Cortex of kidney (tissue), 1 donor: ENCODE measurements at places on chromosomes 12 and 14.

- DNase-seq = no peak
These were observed 61.3 kb upstream of the RESF1 start for GRCh38 chr12:31897781-31898503.

GRCh38 chr12:44384136-44384535, 492.0 kb downstream of the NELL2 start:
- DNase-seq = no peak

DNA sequence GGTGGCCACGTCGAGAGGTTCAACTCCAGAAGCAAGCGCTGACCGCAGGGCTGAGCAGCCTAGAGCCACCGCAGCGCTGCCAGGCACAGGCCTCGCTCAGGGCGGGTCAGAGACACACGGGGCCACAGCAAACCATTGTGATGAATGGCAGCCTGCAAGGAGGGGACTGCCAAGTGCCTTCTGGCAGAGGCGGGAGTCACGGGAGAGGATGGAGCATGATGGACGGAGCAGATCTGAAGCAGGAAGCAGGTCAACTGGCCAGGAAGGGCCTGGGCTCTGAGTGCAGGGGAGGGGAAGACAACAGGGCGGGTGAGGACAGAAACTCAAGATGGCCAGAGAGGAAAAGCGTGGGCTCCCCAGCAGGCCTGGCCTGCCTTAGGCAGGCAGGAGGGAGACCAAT, 49.8 kb downstream of the CDC42BPB start:
- DNase-seq = no peak

DNA sequence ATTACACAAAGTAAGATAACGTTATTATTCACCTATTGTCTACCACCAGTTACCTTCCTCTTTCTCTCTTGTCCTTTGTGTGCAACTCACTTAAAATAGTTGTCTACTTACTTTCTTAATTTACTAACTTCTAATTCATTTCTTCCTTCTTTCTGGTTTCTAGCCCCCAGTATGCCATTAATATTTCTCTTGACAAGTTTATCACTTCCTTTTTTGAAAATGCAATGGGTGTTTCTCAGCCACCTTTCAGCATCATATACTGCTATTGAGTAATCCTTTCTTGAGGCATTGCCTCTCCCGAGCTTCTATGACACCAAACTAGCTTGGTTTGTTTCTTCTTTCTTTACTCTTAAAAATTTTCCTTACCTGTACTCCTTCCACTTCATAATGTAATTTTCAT, 633.6 kb downstream of the TMTC2 start:
- no peak for DNase-seq

- no peak for DNase-seq
These were observed 493.8 kb downstream of the RPS29 start for GRCh38 chr14:49092345-49092744.

- DNase-seq = no peak
These were observed 9.2 kb downstream of the PCBP2 start for GRCh38 chr12:53461059-53461458.

DNA sequence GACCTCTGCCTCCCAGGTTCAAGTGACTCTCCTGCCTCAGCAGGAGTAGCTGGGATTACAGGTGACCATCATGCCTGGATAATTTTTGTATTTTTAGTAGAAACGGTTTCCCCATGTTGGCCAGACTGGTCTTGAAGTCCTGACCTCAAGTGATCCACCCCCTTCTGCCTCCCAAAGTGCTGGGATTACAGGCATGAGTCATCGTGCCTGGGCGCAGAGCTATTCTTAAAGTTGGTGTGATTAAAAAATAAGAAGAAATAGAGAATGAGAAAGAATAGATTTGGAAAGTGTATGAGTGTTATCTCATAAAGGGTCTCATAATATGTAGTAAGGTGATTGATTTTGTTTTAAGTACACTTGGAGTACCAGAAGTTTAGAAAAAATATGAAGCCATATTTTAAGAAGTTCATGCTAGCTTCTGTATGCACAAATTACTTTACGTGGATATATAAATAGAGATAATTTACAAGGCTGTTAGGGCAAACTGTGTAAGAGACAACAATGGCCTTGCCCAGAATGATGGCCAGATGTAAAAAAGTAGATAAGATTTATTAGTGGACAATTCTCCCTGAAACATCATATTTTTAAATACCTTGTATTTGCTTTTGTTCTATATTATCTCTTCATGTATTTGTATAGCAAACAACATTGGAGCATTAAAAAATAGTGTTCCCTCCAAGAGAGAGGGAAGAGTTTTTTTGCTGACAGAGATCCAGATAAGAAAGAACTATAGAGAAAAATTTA, 1108.5 kb downstream of the SLC16A7 start:
- DNase-seq = no peak

GRCh38 chr12:63822352-63822751, 22.1 kb upstream of the SRGAP1 start:
- DNase-seq = no peak

DNA sequence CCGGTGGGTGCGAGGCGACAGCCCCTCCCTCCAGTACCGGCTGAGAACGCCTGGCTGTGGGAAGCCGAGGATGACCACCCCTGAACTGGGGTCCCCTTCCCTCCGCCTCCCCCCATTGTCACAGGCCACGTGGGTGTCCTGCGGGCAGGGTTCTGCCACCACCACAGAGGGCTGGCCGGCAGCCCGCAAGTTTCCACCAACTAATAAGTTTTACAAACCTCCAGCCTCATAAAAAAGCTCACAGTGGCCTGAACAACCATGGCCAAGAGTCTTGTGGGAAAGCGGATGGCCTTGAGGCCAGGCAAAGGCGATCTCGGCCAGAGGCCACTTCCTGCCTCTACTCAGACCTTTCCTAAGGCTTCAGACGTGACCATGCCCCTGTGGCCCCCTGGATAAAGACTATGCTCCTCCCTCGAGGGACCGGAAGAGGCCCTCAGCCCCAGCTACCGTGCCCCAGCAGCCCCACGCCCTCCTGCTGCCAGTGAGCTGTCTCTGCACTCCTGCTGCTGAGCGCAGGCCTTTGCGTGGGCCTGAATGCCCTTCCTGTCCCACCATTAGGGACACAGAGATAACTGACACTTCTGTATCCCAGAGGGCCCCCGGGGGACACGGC, 46.1 kb upstream of the DLK1 start:
- no peak for DNase-seq

GRCh38 chr12:58026426-58026825, 85.1 kb downstream of the ATP23 start:
- DNase-seq = no peak

DNA sequence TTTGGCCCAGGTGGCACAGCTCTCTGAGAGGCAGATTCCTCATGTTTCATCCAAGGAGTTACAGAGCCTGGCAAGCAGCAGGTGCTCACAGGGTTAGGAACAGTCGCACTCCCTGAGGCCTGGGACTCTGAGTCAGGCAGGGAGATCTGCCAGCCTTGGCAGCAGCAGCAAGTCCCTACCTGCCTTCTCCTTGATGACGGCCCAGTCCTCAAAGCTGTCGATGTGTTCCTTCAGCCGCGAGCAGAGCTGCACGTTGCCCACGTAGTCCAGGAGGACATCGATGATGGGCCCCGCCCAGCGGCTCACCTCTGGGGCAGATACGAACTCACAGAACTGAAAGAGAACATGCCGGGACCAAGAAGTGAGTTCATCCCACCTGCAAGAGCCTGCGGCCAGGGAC, 10.4 kb downstream of the FAM181A start:
- no peak for DNase-seq

- DNase-seq = no peak
These were observed 661.0 kb downstream of the GALC start for GRCh38 chr14:87331991-87332390.

GRCh38 chr14:22991852-22992251, 9.5 kb upstream of the AJUBA start:
- DNase-seq = no peak

DNA sequence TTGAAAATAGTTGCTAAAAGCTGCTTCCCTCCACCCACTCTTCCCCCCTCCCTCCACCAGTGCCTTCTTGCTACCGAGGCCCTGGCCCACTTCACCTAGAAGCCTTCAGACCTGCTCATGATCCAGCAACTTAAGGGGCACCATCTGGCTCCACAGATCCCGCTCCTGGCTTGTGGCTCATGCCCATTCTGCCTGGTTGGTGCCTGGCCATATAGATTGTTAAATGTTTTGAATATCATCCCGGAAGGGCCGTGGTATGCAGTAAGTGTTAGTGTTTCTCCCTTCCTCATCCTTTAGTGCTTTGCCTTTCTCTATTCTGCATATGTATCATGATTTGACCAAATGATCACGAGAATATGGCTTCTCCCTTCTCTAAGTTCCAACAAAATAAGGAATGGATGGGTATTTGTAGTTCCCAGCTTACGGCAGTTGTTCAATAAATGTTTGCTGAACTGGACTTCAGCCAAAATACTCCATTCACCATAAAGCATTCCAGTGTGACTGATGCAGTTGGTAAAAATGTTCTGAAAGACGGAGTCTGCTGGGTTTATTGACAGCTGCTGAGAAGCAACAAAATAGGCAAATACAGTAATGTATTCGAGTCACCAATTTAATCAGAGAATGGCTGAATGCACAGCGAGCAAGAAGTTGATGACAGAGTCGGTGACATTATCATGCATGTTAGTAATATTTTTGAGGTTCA, 30.7 kb downstream of the GRIP1 start:
- no peak for DNase-seq

DNA sequence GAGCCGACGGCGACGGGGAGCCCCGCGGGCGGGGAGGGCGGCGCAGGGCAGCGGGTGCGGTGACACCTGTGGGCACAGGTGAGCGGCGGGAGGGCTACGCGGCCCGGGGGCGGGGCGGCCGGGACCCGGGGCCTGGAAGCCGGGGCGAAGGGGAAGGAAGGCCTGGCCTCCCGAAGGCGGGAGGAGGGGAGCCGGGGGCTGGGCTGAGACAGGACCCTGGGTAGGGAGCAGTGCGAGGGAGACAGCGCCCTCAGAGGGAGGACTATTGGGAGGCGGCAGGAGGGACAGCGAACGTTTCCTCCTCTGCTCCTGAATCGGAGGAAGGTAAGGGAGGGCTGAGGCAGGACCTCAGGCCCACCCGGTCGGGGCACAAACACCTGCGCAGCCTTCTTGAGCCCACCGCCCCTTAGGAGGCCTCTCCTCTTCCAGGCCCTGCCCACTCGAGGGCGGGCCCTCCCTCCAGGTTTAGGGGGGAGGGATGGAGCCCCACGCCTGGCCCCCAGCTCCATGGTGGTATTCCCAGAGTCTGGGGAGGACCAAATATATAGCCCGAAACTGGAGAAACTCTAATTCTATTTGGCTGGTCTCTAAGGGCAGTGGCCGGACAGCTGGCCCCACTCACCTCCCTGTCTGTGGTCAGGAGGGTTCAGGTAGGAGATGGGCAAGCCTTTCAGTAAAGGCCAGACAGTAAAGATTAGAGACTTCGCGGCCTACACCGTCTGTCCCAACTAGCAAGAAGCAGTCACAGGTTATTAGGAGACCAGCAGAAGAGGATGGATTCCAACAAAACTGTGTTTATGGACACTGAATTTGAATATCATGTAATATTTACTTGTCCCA, 509 bp downstream of the PLEKHG6 start:
- DNase-seq = no peak

- no peak for DNase-seq
These were observed 295.9 kb downstream of the DIO2 start for GRCh38 chr14:79915406-79915805.

GRCh38 chr14:49623941-49624839, 3.6 kb downstream of the MGAT2 start:
- no peak for DNase-seq

GRCh38 chr12:104060791-104061190, 3.5 kb upstream of the HCFC2 start:
- DNase-seq = no peak

GRCh38 chr12:82970614-82971013, 283.9 kb downstream of the TMTC2 start:
- DNase-seq = no peak

- no peak for DNase-seq
These were observed 1117.6 kb upstream of the TMEM132C start for GRCh38 chr12:127149226-127149964.

DNA sequence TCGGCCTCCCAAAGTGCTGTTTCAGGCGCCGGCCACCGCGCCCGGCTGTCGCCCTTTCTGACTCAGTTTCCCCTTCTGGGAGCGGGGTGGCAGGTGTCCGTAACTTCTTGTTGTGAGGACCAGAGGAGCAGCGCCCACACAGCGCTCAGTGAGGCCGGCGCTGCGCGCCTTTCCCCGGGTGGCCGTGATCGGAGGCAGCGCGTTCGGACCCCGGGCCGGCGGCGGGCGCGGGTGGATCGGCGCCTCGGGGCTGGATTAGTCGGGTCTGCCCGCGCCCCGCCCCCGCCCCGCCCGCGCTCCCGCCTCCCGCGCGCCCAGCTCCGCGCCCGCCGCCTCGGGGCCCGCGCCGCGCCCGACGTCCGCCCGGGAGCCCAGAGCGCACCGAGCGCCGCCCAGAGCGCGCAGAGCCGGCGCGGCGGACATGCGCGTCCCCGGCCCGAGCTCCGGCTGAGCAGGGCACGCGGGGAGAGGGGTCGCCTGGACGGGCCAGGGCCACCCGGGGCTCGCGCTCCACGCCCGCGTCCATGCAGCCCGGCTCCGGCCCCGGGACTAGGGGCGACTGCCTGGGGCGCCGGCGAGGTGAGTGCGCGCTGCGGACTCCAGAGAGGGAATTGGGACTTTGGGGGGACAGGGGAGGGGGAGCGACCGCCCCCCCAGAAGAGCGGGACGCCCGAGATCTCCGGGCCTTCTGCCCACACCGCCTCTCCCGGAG, 50.6 kb downstream of the LRCOL1 start:
- DNase-seq = no peak

- no peak for DNase-seq
These were observed 15.3 kb downstream of the PPP1R13B start for GRCh38 chr14:103832046-103832445.

DNA sequence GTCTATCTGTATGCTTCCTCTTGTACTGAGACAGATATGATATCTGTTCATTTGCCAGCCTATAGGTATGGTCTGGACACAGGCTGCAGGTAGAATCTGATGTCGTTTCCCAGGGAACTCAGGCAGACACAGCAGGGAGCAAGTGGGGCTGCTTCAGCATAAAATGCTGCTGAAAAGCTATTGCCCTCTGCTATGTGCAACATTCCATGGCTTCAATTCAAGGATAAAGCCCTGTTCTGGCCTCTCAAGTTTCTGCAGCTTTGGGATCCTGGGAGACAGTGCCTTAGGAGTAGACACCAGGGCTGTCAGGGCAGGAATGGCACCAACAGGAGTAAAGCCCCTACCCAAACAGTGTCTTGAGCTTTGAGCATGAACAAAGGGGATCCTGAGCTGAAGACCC, 173.5 kb downstream of the SLC41A2 start:
- no peak for DNase-seq

- no peak for DNase-seq
These were observed 208.6 kb upstream of the CDKN3 start for GRCh38 chr14:54188064-54188666.

- DNase-seq = no peak
These were observed 22.1 kb downstream of the SERPINA1 start for GRCh38 chr14:94366146-94366915.

- no peak for DNase-seq
These were observed 533.7 kb downstream of the RPS29 start for GRCh38 chr14:49052521-49052920.

DNA sequence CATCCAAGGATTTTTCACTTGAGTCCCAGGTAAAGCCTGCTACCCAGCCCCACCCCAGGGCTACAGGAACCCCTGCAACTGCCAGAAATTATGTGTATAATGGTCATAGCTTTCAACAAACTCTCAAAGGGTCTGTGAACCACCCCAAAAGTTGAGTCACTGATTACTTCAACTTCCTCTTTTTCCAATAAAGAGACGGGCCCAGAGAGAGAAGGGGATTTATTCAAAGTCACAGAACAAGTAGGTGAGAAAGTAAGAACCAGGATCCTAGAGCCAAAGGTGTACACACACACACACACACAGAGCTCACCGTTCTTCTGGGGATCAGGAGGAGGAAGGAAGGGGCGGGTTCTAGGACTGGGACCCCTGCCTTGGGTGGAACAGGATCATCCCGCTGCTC, 4.8 kb upstream of the ITPK1 start:
- no peak for DNase-seq

- DNase-seq = no peak
These were observed 258.9 kb downstream of the VRK1 start for GRCh38 chr14:97056086-97056485.
